ENCODE measurements at places on chromosomes 7 and 10. TPM values are rescaled to one million over a fixed set of nuclear protein-coding genes. Genes with fewer than 3 reads are reported as not detected.

CPA5 gene
- not detected for total RNA-seq

DNA sequence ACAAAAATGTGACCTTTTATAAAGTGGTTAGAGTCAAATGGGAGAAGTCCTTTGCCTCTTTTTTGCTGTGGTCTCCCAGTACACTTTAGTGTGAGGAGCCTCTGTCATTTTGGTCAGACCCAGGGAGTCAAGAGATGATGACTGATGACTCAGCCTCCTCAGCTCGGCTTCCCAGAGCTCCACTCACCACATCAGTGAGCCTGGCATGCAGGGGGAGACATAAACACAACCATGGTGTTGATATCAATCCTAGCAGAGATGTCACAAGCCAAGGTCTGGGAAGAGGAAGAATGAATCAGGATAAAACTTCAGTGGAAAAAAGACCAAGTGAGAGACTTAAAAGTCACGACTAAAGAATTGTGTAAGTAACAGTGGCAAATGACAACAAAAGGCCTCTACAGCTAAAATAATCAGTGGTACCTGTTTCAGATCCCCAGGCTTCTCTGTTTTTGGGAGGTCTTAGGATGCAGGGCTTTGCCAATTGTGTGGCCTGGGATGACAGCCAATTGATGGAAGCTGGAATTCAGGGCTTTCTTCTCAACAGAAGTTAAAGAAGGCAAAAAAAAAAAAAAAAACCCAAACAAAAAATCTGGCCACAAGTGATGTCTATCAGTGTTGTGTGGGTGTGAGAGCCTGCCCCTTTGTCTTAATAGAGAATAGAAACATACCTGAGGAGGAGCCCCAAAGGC, 50.2 kb downstream of the TFAM start:
- DNase-seq, result peak; percentile 30

DNA sequence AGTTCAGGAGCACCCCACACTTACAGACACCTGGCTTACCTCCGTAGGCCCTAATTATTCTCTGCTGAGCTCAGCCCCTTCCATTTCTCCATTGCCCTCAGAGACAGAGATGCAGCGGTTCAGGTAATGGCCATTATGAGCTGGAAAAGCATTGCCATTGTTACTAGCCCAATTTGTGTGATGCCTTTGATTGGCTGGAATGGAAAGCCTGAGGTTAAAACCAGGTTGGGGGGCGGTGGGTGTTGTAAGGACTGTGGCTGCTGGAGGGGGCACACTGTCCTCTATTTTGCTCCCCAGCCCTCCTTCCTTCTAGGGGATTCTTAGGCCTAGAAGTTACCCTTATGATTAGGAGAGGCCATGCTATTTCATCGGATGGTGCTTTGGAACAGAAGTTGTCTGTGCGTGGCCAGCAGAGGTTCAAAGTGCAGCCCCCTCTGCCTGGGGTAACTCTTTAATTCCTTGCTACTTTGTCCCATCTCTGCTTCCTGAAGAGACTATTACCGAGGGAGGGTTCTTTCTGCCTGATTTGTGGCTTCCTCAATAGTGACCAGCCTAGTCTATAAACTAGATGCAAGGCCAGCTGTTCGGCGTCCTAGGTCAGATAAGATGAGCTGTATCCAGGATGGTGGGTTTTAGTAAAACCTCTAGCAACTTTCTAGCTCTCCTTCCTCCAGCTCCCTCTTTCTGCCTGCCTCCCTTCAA, 14.2 kb upstream of the ACSL5 start:
- no peak for DNase-seq

DNA sequence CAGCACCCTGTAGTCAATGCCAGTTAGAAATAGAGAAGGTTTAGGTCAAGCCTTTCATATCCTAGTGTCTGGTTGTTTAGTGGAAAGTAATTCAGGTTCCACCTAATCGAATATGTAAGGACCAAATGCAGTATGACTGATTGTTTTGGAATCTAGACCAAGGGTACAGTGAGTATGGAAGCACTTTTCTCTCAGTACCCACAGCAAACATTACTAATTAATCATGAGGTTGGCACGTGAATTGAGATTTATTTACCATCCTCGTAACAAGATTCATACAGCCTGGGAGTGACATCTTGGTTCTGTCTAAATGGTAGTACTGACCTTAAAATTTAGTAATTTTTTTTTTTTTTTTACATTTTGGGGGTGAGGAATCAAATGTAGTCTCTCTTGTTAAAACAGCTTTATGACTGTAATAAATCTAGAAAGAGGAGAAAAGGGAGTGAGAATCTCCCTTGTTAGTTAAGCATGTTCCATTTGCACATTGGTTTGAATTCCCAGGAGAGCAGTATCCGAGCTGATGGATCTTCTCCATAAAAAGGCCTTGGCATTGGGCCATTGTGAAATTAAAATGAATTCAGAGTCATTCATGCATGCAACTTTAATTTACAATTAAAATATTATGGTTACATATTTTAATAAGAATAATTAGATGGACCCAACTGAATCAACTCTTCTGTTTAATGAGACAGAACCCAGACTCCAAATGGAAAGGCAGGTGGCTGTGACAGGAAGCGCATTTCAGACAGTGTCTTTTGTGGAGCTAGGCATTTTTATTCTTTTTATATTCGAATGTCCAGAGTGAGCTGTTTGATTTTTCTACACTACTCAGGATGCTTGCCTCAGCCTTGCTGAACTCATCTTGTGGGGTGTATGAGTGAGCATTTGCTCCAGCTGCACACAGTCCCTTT, 57.6 kb downstream of the SNX10 start:
- DNase-seq, result no peak

DNA sequence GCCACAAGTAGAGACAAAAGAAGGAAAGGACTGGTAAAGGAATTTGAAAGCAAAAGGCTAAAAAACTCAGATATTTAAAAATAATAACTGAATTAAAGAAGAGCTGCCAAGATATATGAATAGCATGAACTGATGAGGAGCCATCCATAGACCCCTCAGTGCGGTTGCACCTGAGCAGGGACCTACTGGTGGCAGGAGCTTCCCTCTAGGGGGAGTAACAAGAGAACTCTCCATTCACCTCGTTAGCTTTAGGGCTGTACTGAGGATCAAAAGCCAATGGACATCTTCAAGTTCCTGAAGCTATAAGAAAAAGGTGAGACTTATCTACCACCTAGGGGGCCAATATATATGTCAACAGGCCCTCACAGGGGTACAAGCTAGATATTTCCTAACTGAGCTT, 27.8 kb upstream of the DOCK1 start:
- no peak for DNase-seq

DNA sequence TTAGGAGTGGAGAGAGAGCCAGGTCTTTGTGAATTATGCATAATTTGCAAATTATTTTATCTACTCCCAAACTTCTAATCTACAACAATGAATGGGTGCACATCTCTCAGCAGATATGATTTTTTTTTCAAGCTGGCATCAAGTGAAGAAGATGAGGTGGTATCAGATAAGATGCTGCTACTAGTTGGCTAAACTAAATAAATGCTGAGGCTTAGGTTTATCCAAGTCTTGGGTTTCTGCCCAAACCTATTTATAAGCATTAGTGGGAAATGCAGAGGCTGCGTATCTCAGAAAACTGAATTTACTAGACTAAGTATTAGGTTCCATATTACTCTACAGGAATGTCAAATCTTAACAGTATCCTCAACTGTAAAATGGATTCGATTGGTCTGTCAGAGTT, 703.0 kb upstream of the CELF2 start:
- DNase-seq, result no peak

DNA sequence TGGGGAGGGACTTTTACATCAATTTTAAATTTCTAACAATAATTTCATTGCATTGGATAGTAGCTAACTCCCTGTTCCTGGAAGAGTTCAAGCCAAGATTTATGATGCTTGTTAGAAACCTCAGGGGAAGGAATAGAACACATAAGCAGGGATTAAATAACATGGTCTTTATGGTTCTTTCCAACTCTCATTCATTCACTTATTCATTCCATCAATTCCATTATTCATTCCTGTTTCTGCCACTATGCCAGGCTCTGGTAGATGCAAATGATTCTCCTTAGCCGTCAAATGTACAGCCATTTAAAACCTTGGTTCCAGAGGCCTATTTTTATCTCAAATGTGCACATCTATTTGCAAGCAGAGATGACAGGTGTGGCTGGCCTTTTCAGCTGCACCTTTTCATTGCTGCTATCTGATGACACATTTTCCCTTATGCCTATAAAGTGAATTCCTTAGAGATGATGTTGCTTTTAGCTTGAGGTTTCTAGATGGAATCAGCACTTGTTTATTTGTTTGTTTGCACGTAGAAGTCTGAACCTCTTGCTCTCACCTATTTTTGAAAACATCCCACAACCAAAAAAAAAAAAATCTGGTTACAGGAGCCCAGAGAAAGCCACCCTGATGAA, 205.7 kb upstream of the IGFBP3 start:
- DNase-seq, result no peak

DNA sequence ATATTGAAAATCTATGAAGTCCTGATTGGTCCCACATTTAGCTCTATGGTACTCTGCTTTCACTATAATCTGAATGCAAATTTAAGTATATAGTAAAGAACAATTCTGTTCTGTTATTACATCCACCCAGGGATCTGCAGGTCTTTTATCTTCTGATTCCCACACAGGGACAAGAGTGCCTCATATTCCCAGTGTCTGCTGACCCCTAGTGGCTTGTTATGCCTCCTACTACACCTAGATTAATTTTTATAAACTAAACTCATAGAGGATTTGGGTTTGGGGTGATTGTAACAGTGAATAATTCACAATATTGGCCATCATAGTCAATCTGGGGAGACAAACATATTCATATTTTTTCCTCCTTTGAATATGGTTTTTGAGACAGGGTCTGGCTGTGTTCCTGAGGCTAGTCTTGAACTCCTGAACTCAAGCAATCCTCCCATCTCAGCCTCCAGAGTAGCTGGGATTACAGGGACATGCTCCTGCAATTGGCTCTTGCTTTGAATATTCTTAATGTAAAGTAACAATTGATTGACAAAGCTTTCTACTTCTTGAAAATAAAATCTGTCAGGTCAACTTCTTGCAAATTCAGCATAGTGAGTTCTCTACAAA, 282.1 kb downstream of the KCND2 start:
- DNase-seq, result no peak

All from thoracic aorta (tissue), 2 donors.